ENCODE measurements at places on chromosomes 6 and 20.

GRCh38 chr20:52230409-52230808, 38.8 kb upstream of the ZFP64 start:
- DNase-seq: no peak

DNA sequence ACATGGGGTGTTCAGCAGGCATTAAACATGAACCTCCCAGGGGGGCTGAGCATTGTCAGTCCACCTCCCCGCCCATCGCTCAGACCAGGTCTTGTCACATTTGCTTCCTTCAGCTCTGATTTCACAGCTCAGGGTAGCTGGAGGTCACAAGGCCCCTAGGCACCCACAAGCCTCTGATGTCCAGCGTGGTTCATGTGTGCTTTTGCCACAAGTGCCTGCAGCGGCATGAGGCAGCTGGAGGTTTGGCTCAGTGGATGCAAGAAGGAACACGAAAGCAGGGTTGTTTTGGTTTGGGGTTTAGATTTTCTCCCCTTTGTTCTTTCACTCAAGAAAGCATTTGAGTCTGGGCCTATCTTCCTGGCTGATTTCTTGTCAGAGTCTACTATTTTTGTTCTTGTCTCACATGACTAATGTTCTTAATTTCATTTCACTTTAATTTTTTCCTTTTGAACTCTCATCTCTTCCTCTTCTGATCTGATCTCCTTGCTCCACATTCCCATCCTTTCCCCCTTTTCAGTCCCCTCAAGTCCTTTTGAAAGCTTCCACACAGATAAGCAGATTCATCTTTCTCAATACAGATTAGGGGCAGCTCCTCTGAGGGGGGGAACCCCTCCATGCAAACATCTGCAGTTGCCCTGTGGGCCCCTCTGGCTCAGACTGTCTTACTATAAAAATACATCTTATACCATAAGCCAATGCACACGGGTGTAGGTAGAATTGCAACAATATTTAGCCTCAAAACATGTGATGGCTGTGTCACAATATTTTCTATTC, 68.1 kb upstream of the CEP85L start:
- peak; percentile 44 for DNase-seq

- no peak for DNase-seq
Measured at GRCh38 chr6:134314006-134314821, 3.7 kb downstream of the SGK1 start.

GRCh38 chr20:10565922-10566897, 107.6 kb downstream of the JAG1 start:
- DNase-seq: no peak

- DNase-seq: no peak
Measured at GRCh38 chr6:139765825-139766285, 391.4 kb upstream of the CITED2 start.

GRCh38 chr6:53770780-53771249, 24.0 kb upstream of the LRRC1 start:
- no peak for DNase-seq

GRCh38 chr20:43910564-43910963, 4.1 kb upstream of the TOX2 start:
- no peak for DNase-seq

- no peak for DNase-seq
Measured at GRCh38 chr20:1209447-1210387, 6.5 kb downstream of the C20orf202 start.

DNA sequence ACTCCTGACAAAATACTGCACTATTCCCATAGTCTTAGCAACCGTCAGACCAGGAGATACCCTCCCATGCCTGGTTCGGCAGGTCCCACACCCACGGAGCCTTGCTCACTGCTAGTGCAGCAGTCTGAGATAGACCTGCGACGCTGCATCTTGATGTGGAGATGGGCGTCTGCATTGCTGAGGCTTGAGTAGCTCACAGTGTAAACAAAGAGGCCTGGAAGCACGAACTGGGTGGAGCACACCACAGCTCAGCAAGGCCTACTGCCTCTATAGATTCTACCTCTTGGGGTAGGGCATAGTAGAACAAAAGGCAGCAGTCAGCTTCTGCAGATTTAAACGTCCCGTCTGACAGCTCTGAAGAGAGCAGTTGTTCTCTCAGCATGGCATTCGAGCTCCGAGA, 25.4 kb downstream of the TMEM244 start:
- no peak for DNase-seq

DNA sequence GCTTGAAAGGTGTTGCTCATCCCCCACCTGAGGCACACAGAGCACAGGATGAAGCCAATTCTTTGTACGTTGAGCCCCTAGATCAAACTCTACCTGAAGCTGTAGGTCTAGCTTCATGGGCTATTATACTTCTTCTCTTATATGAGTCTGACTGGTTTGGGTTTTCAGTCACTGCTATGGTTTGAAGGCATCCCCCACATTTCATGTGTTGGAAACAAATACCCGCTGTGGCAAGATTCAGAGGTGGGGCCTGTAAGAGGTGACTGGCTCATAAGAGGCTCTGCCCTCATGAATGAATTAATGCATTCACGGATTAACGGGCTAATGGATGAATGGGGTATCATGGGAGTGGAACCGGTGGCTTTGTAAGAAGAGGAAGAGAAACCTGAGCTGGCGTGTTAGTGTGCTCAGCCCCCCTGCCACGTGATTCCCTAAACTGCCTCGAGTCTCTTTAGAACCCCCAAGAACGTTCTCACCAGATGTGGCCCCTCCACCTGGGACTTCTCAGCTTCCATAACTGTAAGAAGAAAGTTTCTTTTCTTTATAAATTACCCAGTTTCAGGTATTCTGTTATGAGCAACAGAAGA, 39.2 kb downstream of the PREX1 start:
- no peak for DNase-seq

DNA sequence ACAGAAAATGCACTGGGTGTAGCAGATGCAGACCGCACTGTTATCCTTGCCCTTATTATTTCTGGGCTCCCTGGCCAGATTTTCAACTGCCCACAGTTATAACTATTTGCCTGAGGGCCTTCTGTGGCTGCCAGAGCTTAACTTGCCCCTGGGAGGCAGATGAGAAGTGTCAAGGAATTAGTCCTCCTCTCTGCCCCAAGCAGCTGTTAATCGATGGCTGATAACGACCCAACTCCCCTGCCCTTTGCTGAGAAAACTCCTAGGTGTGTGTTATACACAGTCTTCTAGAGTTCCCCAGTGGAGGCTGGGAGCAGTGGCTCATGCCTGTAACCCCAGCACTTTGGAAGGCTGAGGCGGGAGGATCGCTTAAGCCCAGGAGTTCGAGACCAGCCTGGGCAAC, 44.4 kb upstream of the SHLD1 start:
- DNase-seq: no peak

DNA sequence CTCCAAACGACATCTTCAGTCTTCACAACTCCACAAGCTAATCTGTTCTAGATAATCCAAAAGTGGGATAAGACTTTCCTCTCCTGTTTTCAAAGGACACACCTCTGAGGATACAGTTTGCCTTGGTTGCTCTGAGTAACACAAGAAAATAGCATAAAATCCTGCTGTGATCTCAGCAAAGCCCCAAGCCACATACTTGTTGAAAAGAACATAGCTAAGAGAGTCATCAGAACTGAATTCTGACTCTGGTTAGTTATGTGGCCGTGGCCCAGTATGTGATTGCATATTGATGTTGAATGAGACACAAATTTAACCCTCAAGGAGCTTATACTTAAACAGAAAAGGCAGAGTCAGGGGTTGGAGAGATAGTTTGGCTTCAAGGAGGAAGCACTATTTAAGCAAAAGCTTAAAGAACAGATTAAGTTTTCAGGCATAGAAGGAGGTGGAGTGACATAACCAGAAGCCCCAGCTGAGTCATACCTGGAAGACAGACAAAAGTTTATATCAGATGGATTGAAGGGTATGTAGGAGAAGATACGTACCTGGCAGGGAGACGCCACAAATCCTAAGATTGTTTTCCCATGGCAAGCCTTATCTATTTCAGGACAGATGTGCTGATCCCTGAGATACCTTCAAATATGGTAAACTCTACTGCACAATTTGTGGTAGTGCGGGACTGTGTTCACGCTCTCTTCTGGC, 41.2 kb downstream of the OPN5 start:
- no peak for DNase-seq

DNA sequence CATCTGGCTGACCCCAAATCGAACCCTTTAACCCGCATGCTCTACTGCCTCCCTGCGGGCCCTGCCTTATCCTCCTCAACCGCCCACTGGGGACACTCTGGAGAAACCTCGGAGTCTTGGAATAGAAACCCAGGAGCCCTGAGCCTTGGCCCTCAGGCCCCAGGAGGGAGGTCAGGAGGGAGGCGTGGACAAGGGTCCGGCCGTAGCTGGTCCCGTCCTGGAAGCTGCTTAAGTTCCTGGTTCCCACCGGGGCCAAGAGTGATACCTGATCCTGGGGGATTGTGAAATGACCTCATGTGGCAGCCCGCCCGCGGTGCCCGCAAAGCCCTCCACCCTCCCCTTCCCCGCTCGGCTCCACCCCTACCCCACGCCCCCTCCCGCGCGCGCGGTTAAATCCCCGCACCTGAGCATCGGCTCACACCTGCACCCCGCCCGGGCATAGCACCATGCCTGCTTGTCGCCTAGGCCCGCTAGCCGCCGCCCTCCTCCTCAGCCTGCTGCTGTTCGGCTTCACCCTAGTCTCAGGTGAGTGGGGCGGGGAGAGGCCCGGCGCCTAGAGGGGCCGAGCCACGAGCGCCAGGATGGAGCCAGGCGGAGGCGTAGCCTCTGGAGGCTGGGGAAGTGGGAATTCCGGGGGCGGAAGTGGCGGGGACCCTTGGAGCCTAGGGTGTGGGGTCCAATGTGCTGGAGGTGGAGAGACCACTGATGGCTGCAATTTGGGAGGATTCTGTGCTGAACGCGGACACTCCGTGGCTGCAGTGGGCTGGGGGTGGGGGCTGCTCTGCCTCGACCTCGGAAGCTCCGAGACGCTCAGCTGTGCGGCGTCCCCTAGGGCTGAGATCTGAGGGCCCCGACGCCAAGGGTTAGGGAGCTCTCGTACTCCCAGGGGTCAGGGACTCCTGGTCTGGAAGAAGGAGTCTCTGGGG, at the start of gene WFDC2:
Gene WFDC2, plus strand, starts transcription at position 418 of the 926 bp plus-strand sequence. Its CDS starts 29 bp downstream, at position 447.
- DNase-seq: no peak

GRCh38 chr6:15829156-15829555, 166.3 kb upstream of the DTNBP1 start:
- no peak for DNase-seq

DNA sequence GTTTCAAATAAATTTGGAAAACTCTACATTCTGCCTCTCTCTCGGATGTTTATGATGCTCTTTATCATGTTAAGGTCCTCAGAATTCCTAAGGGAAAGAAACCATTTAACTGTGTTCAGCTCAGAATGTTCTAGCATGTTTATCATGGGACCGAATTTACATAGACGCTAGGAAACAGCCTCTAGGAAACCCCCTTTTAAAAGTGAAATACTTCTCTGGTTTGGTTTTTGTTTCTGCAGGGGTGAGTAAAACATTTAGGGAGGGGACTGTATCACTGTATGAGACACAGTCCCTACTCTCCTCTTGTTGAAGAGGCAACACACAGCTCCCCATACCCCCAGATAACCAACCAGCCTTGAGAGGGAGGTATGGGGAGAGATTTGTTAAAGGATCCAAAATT, 267.6 kb upstream of the SUPT3H start:
- no peak for DNase-seq

Measured in activated naive CD4-positive, alpha-beta T cell treated with anti-CD3 and anti-CD28 coated beads, Interleukin-2, amount 10 ng/mL, durations not matched to agents 7 days and 5 days (primary cell).